ENCODE measurements at places on chromosomes 6 and 20. TPM values are rescaled to one million over a fixed set of nuclear protein-coding genes. Genes with fewer than 3 reads are reported as not detected.
A peak's percentile ranks its signal among the peaks of the same experiment; 100 is the strongest.

The LZTS3 gene
- total RNA-seq: 15.7 TPM

The FAM162B gene
- total RNA-seq: not detected

The C20orf204 gene
- total RNA-seq: 10.4 TPM

The TRIM40 gene
- 3.5 TPM for total RNA-seq

The OR2H1 gene
- total RNA-seq: not detected

The ARMH2 gene
- 1.1 TPM for total RNA-seq

The ITPA gene
- total RNA-seq: 39.5 TPM

DNA sequence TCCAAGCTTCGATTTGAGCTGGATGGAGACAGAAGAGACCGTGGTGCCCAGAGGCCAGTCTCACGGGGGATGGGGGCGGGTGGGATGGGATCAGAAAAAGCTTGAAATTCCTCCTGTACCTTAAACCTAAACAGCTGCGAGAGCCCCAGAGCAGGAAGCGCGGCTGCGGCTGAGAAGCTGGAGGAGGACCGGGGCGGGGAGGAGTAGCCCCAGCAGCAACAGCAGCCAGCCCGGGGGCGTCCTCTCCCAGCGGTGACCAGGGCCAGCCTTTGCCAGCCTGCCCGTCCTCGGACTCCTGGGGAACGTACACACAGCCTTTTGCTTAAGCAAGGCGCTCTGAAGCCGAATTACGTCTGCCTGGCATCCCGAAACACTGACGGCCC lies 17.4 kb upstream of the PRDM13 start:
- H3K36me3 ChIP-seq: peaks cover 3% of the 10 kb centered on the region
- H3K4me1 ChIP-seq: peaks cover 21% of the 10 kb centered on the region
- H3K27me3 ChIP-seq: peaks cover 57% of the 10 kb centered on the region
- H3K4me3 ChIP-seq: peak overlapping the region; percentile 92
- no peak for DNase-seq

DNA sequence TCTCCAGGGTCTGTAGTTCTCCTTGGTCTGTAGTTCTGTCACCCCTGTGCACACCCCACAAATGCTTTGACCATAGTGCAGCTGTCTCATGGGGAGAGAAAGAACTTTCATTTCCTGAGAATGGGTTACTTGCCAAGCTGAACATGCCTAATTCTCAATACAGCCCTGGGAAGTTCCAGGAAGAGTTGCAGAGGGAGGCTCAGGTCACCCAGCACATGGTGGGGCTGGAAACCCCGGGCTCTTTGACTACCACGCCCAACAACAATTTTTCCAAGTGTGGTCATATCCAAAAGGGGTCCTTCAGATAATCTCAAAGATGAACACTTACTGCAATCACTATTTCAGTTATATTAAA lies 2.2 kb upstream of the PTPRA start:
- no peak for DNase-seq
- no peaks in the 10 kb centered on the region for H3K27me3 ChIP-seq
- no peak overlapping the region for H3K4me3 ChIP-seq
- H3K36me3 ChIP-seq: no peaks in the 10 kb centered on the region
- H3K4me1 ChIP-seq: peaks cover 35% of the 10 kb centered on the region

GRCh38 chr6:36563928-36564284 lies 16.6 kb upstream of the STK38 start:
- no peak for DNase-seq
- no peak overlapping the region for H3K4me3 ChIP-seq
- H3K27ac ChIP-seq: no peak overlapping the region
- peaks cover 2% of the 10 kb centered on the region for H3K4me1 ChIP-seq
- H3K36me3 ChIP-seq: peaks cover 5% of the 10 kb centered on the region

DNA sequence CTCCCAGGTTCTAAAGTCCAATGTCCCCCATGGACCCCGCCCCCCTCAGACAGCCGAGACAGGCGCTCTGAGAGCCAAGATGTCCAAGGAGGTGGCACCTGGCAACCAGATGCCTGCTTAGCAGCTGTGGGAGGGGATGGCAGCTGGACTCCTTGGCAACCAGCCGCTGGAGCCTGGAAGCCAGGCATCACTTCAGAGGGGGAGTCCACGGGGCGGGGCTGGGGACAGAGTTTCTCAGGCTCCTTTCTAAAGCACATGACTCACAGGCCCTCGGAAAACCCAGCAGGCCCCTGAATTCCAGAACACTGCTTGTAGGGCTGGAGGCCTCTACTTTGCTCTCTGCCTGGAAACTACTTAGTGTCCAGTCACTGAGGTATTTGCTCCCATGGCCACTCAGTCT lies 51.5 kb downstream of the PREX1 start:
- H3K36me3 ChIP-seq: peaks cover 6% of the 10 kb centered on the region
- peaks cover 62% of the 10 kb centered on the region for H3K4me1 ChIP-seq
- H3K27me3 ChIP-seq: no peaks in the 10 kb centered on the region
- H3K4me3 ChIP-seq: no peak overlapping the region
- peak overlapping the region; percentile 97 for H3K27ac ChIP-seq
- no peak for DNase-seq

- no peak for DNase-seq
- peaks cover 5% of the 10 kb centered on the region for H3K36me3 ChIP-seq
- H3K4me3 ChIP-seq: no peak overlapping the region
- peak overlapping the region; percentile 83 for H3K27ac ChIP-seq
These were observed 45.0 kb downstream of the CDS2 start for GRCh38 chr20:5171790-5172164.

DNA sequence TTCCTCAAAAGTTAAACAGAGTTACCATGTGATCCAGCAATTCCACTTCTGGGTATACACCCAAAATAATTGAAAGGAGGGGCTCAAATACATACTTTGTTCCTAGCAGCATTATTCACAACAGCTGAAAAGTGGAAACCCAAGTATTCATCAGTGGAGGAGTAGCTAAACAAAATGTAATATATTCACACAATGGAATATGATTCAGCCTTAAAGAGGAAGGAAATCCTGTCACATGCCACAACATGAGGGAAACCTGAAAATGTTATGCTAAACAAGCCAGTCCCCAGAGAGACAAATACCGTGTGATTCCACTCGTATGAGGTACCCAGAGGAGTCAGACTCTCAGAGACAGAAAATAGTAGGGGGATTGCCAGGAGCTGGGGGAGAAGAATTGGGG lies 44.5 kb downstream of the PXDC1 start:
- DNase-seq: no peak
- H3K36me3 ChIP-seq: no peaks in the 10 kb centered on the region
- no peak overlapping the region for H3K4me3 ChIP-seq
- peaks cover 19% of the 10 kb centered on the region for H3K27me3 ChIP-seq
- no peak overlapping the region for H3K27ac ChIP-seq

DNA sequence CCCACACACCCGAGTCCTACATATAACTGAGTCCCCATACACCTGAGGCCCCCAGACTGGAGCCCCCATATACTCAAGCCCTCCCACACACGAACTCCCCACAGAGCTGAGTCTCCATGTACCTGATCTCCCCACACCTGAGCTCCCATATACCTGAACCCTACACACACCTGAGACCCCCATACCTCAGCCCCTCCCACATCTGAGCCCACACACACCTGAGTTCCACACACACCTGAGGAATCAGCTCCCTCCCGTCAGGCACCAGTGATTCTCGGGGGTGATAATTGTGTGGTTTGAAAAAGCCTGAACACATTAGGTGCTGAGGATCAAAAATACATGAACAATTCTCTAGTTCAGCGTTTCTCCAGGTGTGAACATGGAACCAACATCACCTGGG lies 15.4 kb downstream of the PFDN4 start:
- H3K27ac ChIP-seq: no peak overlapping the region
- no peak overlapping the region for H3K4me3 ChIP-seq
- H3K4me1 ChIP-seq: peaks cover 10% of the 10 kb centered on the region
- H3K27me3 ChIP-seq: no peaks in the 10 kb centered on the region
- no peak for DNase-seq

- H3K4me3 ChIP-seq: peak overlapping the region; percentile 68
These were observed 25.7 kb downstream of the ARMC2 start for GRCh38 chr6:108873971-108874370.

- peaks cover 32% of the 10 kb centered on the region for H3K27me3 ChIP-seq
- no peaks in the 10 kb centered on the region for H3K36me3 ChIP-seq
- H3K4me1 ChIP-seq: peaks cover 3% of the 10 kb centered on the region
- no peak overlapping the region for H3K4me3 ChIP-seq
- H3K27ac ChIP-seq: no peak overlapping the region
These were observed 116.5 kb upstream of the MAP3K7 start for GRCh38 chr6:90703336-90703735.

GRCh38 chr20:32205110-32205842 lies 2.3 kb downstream of the PLAGL2 start:
- H3K27me3 ChIP-seq: no peaks in the 10 kb centered on the region
- DNase-seq: no peak
- H3K27ac ChIP-seq: peak overlapping the region; percentile 99
- peak overlapping the region; percentile 97 for H3K4me3 ChIP-seq

GRCh38 chr6:167925026-167925425 lies 72.4 kb upstream of the KIF25 start:
- H3K27me3 ChIP-seq: no peaks in the 10 kb centered on the region
- H3K36me3 ChIP-seq: peaks cover 18% of the 10 kb centered on the region
- H3K4me3 ChIP-seq: no peak overlapping the region
- peaks cover 7% of the 10 kb centered on the region for H3K4me1 ChIP-seq
- no peak overlapping the region for H3K27ac ChIP-seq
- DNase-seq: no peak

DNA sequence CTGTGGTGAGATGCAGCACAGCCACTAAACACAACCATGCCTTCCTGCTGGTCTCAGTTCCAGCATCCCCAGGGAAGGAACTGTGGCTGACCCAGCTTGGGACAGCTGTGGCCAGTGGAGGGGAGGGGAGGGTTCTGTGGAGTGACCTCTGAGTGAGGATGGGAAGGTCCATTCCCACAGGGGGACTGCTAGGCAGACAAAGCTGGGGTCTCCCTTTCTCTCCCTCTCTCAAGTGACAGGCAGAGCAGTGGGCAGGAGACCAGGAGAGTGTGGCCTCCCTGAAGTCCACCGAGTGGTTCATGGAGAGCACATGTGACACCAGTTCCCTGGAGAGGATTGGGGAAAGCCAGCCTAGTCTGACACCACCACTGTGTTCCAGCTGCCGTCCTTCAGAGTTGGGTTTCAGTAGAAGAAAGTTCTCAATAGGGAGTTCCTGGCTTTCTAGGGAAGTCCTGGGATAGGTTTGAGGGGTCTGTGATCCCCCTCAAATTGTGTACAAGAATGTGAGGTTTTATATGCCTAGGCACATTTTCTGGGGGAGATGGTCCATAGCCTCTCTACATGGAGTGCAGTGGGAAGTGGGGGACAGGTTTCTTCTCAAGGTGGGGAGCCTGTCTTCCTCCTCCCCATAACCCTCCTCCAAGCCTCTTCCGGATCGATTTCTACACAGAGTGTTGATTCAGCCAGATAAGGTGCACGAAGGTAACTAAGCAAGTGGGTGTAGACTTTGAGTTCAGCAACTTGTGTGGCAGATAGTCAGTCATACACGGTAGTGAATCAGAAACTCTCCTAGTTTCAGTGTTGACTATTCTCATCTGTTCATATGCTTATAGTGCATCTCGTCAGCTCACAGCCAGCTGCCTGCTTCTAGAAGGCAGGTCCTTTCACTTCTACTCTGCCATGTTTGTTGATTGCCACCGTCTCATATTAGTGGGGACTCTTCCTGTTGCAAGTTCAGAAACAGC lies 18.9 kb downstream of the MANBAL start:
- peak overlapping the region; percentile 51 for H3K27ac ChIP-seq
- H3K27me3 ChIP-seq: no peaks in the 10 kb centered on the region
- H3K4me1 ChIP-seq: peaks cover 17% of the 10 kb centered on the region
- no peak for DNase-seq

GRCh38 chr20:57082357-57082945 lies 184.0 kb downstream of the BMP7 start:
- no peak overlapping the region for H3K4me3 ChIP-seq
- DNase-seq: no peak
- peaks cover 12% of the 10 kb centered on the region for H3K27me3 ChIP-seq
- no peak overlapping the region for H3K27ac ChIP-seq
- H3K4me1 ChIP-seq: no peaks in the 10 kb centered on the region
- no peaks in the 10 kb centered on the region for H3K36me3 ChIP-seq

DNA sequence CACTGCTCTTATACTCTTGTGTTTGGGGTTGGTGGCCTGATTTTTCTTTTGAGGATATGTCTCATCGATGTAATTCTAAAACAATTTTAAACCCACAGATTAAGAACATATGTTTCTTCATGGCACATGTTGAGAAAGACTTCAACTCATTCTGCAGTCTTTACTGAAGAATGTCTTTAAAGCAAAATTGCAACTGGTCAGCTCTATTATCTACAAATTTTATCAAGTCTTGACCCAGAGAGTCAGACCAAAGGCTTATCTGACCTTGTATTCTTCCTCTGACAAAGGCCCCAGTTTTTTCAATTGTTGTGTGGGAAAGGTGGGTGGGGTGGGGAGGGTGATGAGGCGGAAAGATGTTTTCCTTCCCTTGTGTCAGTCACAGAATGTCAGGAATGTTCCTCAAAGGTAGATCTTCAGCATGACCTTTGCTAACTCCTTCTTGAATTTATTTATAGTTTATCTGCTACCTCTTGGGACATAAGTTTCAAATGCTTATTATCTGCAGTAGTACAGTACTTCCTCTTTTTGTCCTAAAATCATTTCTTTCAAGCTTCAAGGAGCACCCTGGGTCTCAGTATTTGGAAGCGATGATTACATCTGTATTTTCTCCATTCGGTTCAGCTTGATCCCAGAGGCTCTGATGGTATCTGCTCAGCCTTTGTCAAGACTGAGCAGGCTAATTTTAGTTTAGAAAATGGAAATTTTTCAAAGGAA lies 63.2 kb upstream of the TIAM2 start:
- H3K4me3 ChIP-seq: no peak overlapping the region
- H3K27me3 ChIP-seq: no peaks in the 10 kb centered on the region
- peaks cover 2% of the 10 kb centered on the region for H3K4me1 ChIP-seq
- DNase-seq: no peak
- no peaks in the 10 kb centered on the region for H3K36me3 ChIP-seq

DNA sequence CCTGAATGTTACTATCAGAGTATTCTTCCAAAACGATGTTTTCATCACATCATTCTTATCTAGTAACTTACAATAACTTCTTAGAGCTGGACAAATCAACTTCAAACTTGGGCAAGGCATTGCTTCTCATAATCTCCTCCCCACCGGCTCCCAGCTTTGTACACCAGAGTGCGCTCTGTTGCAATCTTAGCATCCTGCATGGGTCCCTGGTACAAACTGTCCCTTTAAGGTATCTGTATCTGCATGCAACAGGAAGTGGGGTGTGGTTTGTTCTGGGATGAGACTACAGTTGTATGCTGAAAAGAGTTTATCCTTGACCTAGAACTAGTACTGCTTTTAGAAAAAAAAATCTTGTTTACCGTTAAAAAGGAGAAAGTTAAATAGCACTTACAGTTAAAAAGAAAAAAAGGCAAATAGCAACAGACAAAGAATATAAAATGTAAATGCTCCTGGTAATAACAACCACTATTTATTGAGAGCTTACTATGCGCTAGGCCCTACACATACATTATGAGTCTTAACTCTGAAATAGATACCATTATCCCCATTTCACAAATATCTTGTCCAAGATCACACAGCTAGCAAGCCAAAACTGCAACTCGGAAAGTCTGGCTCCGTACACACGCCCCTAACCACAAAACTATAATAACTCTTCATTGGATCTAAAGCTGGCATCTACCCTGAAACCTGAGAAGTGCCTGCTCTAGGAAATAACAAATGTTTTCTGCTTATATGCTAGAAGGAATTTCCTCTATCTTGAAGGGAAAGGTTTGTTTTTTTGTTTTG lies 9.8 kb upstream of the HECA start:
- DNase-seq: peak; percentile 32
- no peaks in the 10 kb centered on the region for H3K27me3 ChIP-seq
- H3K4me3 ChIP-seq: peak overlapping the region; percentile 61
- peaks cover 37% of the 10 kb centered on the region for H3K4me1 ChIP-seq

Data from T-helper 17 cell (primary cell).